ENCODE measurements at places on chromosomes 4 and X.

DNA sequence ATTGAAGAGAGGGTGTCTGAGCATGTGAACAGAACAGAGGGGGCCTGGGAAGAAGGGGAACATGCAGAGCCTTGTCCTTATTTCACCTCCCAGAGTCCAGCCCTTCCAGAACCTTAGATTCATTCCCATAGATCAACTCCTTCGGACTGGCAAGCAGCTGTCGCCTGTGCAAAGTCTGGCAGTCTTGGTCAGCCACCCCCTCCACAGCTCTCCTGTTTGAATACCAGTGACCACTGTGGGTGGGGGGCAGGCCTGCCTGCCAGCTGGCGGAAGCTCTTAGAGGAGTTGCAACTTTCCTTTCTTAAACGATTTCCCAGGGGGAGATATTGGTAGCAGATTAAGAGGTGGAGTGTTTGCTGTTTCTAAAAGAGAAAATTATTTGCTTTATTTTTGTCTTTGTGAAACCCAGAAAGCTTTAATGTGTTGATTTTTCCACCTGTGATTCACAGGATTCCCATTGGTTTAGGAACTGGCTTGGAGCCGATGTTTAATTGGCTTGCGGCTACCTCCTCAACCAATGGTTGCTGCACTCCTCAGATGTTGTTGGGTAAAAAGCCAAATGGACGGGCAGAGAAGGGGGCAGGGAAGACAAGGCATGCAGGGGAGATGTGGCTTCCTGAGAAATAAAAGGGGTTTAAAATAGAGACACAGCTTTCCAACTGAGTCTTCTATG is 62.2 kb upstream of the PRPS1 start:
- DNase-seq: no peak

GRCh38 chr4:27176400-27176799 is 315.8 kb downstream of the STIM2 start:
- DNase-seq: no peak

- DNase-seq: no peak
Observed at GRCh38 chrX:10756441-10756840, 136.1 kb upstream of the MID1 start.

DNA sequence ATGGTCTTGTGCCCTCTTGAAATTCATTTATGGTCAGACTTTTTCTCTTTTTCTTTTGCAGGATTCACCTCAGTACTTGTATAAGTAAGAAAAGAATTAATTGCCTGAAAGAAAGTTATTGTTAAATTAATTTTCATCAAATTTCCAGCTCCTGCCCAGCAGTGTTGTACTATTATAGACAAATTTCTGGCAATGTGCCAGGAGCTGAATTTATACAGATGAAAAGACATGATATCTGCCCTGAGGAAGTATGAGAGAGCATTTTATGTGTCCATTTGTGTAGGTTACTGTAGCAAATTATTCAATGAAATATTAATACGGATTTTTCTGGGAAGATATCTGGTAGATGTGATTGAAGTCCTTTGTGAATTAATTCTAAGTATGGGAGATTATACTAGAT is 2371.5 kb upstream of the TENM3 start:
- DNase-seq: no peak

GRCh38 chrX:120235284-120235683 is 15.3 kb upstream of the ZBTB33 start:
- DNase-seq: no peak

- DNase-seq: no peak
Observed at GRCh38 chr4:67273666-67274065, 271.6 kb downstream of the CENPC start.

GRCh38 chr4:87092389-87093141 is 127.9 kb downstream of the KLHL8 start:
- no peak for DNase-seq

DNA sequence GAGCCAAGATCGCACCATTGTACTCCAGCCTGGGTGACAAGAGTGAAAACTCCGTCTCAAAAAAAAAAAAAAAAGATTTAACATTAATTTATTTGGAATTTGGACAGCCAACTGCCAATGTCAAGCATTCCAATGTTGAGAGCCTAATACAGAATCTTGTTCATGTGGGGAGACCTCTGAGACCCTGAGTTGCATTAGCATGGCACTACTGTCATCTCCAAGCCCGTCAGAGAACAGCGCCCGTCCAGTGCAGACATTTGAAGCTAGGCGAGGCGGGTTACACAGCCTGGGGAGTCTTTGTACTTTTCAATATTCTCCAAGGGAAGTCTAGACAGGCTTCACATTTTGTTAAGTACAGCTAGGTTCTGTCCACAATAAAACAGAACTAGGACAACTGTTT is 126.7 kb downstream of the CHRNA9 start:
- DNase-seq: no peak

GRCh38 chr4:62191451-62192240 is 991.5 kb downstream of the ADGRL3 start:
- DNase-seq: no peak

DNA sequence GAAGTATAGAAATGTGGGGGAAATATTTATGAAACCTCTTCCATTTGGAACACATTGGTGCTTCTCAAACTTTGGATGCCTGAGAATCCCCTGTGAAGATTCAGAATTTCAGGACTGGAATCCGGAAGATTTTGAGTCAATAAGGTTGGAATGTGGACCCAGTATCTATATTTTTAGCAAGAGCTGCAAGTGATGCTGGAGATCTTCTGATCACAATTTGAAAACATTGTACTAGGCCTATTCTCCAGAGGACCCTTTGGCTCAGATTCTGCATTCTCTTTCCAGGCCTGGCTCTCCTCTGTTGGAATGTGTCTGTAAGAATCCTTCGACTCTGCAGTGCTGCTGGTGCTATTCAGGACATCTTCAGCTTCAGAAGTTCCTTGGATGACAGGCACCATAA is 2.4 kb upstream of the PKD2 start:
- DNase-seq: no peak

GRCh38 chr4:182896421-182896820 is 20.8 kb downstream of the DCTD start:
- no peak for DNase-seq

DNA sequence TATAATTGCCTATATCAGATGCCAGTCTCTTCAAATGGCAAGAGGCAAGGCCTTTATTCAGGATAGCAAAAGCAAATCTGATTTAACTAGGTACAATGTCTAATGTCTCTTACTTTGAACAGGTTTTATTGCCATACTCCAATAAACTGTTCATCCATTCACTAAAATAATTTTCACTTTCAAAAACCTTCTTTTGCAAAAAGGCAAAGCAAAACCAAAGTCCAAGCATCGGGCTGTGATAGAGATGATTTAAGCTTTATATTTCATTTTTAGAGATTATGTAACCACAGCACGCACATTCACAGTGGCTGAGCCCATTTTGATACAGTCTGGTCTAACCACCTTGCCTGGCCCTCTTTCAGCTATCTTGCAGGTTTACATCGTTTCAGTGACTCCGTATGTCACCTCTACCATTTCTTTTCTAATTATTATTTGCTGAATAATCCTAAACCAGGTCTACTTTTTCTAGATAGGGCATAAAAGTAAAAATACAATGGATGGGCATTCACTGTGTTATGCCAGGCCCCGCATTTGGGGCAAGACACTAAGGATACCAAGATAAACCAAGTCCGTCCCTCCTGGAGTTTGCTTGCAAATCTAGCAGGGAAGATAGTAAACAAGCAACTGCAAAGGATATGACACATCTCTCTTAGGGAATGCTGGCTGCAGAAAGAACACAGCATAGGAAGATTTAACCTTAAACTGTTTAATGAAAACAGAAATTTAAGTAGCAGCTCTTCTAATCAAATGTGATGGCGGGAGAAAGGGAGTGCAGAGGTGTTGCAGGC is 1.8 kb downstream of the CASP3 start:
- DNase-seq: no peak

DNA sequence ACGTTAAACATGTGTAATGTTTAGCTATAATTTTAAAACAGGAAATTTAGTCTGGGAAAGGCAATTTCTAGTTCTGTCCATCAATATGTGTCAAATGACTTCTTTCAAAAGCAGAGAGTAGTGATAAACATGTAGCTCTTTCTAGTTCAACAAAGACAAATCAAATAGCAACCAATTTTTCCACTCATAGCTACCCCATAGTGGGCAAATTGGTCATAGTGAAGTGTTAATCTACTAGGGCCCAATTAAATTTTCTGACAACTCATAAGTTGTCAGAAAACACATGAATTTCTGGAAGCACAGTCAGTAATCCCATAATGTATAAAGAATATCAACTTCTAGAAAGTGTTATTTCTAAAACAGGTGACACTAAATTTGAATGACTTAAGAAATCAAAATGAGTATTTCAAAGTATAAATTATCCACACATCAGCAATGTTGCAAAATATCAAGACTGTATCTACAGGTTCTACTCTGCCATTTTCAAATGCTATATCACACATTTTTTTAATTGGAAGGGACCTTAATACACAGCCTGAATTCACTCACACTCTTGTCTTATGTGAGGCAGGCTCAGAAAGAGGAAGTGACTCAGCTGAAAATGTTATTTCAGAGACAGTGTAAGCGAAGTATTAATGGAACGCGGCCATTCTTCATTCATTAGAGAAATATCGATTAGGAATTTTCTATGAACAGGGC is 7.7 kb downstream of the OCIAD2 start:
- no peak for DNase-seq

GRCh38 chr4:149203256-149204001 is 612.2 kb downstream of the IQCM start:
- DNase-seq: no peak

DNA sequence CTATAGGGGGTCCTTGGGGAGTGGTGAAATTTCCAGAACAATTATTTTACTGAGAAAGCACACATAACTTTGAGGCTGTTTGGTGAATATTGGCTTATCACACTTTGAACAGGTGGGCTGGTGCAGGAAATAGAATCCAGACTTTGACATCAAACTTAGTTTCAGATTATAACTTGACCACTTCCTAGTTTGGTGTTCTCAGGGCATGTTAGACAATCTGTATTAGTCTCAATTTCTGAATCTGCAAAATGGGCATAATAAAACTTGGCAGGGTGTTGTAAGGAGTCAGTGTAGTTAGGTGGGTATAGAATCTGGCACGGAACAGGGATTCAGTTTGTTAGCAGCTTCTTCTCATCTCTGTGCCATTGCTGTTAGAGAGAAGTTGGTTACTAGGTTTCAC is 43.3 kb upstream of the MBNL3 start:
- no peak for DNase-seq

GRCh38 chrX:41670112-41670511 is 18.7 kb upstream of the GPR34 start:
- DNase-seq: no peak

DNA sequence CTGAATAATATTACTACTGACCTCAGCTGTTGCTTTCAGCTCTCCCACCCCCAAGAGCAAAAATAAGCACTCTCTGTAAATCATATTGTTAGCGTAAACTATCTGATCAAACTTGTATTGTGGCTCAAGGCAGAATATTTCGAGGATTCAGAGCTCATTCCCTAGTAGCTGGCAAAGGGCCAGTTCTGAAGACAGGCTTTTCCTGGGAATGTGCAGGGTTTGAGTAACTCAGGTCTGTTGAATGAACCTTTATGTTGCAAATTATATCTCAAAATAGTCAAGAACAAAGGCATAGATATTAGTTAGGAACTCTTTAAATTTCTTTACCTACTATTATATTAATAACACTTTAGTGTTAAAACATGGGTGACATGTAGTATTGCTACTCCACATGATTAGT is 454.9 kb downstream of the CCSER1 start:
- no peak for DNase-seq

GRCh38 chrX:54964766-54965497 is 29.1 kb downstream of the PFKFB1 start:
- no peak for DNase-seq

DNA sequence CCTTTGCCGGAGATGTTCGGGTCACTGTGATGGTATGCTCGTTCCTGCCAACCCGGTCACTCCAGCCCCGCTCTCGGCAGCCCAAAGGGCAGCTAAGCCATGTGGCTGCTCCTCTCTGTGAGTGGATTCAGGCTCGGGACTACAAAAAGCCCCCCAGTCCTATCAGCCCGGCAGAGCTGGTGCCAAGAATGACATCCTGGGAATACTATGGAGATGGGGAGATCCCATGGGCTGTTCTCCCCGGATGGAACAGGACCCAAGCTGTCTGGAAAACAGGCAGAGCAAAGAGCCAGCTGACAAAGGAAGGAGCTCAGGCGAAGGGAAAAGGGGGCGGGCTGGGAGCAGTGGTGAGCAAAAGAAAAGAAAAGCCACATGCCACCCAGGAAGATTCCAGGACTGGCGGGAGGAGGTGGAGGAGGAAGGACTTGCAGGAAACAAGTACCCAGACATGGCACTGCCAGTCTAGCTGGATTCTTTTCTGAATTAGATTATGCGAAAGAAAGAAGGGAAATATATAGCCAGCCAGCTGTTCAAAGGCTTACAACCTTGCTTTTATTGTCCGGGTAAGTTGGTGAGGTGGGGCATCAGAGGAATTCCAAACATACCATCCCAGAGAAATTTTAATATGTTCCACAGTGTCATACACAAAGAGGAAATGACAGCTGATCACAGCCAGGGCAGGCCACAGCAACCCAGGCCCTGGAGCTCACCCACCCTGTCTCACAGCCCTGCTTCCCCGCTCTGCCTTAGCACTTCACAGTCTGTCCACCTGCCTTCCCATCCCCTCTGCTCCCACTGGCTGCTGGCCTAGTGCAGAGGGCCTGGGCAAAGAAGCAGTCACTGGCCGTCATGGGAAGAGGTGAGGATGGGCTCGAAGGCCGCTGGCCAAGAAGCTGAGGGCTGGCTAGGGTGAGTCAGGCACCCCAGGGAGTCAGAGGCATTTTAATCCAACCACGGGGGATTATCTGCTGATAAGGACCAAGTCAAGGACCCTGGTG is 3.4 kb downstream of the NDP start:
- no peak for DNase-seq

DNA sequence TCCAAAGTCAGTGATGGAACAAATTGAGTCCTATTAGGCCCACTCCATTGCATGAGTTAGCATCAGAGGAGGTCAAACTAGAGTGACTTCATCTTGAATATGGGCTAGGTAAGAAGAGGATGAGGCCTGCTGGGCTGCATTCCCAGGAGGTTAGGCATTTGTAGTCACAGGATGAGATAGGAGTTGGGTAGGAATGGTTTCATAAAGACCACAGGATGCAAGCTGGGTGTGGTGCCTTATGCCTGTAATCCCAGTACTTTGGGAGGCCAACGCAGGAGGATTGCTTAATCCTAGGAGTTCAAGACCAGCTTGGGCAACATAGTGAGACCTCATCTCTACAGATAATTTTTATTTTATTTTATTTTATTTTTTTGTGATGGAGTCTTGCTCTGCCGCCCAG is 26.8 kb downstream of the PDGFRA start:
- no peak for DNase-seq

DNA sequence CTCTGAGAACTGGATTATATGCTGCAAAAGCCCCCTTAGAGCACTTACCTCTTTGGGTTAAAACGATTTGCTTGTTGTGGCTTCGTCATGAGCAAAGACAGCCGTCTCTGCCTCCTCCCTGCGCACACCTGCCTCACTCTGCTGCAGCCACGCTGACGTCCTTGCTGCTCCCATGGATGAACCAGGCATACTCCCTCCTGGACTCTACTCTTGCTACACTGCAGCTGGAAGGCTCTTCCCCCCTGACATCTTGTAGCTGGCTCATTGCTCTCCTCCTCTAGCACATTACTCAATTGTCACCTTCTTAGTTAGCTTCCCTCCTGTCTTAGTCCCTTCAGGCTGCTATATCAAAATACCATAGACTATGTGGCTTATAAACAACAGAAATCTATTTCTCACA is 59.3 kb downstream of the FAM114A1 start:
- DNase-seq: no peak
